Progenitor cell of endocrine pancreas (in vitro differentiated cells): ENCODE measurements at places on chromosomes 12 and 14. TPM values are rescaled to one million over a fixed set of nuclear protein-coding genes. Genes with fewer than 3 reads are reported as not detected.
A peak's percentile ranks its signal among the peaks of the same experiment; 100 is the strongest.

DNA sequence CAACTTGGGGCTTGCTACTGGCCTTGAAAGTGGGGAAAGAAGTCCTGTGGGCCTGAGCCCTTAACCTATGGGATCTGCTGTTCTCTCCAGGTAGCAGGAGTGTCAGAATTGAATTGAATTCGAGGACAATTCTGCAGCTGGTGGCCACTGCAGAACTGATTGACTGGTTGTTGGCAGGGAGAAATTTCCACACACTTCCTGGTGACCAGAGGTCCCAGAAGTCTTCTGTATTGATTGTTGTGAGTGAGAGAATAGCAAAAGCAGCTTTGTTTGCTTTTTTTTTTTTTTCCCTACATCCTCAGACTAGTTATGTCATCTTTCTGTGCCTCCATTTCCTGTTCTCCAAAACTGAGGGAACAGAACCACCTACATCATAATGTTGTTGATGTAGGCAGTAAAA, 64.1 kb downstream of the PRICKLE1 start:
- no peak for DNase-seq
- H3K4me3 ChIP-seq = no peak overlapping the region
- H3K4me1 ChIP-seq = peaks cover 17% of the 10 kb centered on the region
- H3K27ac ChIP-seq = peak overlapping the region; percentile 75
- H3K27me3 ChIP-seq = no peaks in the 10 kb centered on the region
- H3K36me3 ChIP-seq = peaks cover 6% of the 10 kb centered on the region

DNA sequence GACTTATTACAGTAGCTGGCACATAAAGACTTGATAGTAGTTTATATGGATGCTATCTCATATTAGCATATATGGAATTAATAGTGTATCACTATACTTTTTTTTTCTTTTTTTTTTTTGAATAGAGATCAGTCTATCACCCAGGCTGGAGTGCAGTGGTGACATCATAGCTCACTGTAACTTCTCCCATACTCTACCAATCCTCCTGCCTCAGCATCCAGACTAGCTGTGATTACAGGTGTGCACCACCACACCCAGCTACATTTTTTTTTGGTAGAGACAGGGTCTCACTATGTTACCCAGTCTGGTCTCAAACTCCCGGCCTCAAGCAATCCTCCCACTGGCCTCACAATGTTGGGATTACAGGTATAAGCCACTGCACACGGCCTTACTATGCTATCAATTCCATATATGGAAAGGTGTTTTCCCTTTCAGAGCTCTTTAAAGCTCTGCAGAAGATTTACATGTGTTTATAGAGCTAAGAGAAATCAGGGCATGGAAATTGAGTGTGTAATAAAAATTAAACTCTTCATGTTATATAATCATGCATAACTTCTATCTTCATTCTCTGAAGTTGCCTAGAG, 1.8 kb upstream of the TBK1 start:
- H3K27ac ChIP-seq = no peak overlapping the region
- peaks cover 19% of the 10 kb centered on the region for H3K4me1 ChIP-seq
- DNase-seq = no peak
- H3K27me3 ChIP-seq = no peaks in the 10 kb centered on the region
- peak overlapping the region; percentile 45 for H3K4me3 ChIP-seq

GRCh38 chr12:1922985-1923384, 4.5 kb upstream of the CACNA2D4 start:
- no peak overlapping the region for H3K27ac ChIP-seq
- no peaks in the 10 kb centered on the region for H3K36me3 ChIP-seq
- DNase-seq = no peak
- no peak overlapping the region for H3K4me3 ChIP-seq
- H3K27me3 ChIP-seq = peaks cover 6% of the 10 kb centered on the region

GRCh38 chr12:6643569-6644256, 3.5 kb downstream of the ACRBP start:
- H3K4me3 ChIP-seq = no peak overlapping the region
- H3K27me3 ChIP-seq = peaks cover 52% of the 10 kb centered on the region
- peaks cover 5% of the 10 kb centered on the region for H3K4me1 ChIP-seq
- no peak overlapping the region for H3K27ac ChIP-seq
- DNase-seq = no peak
- H3K36me3 ChIP-seq = peaks cover 16% of the 10 kb centered on the region

- H3K36me3 ChIP-seq = no peaks in the 10 kb centered on the region
- no peak for DNase-seq
- peak overlapping the region; percentile 49 for H3K27ac ChIP-seq
- peaks cover 94% of the 10 kb centered on the region for H3K27me3 ChIP-seq
These were observed 873 bp upstream of the GSC start for GRCh38 chr14:94770815-94771157.

DNA sequence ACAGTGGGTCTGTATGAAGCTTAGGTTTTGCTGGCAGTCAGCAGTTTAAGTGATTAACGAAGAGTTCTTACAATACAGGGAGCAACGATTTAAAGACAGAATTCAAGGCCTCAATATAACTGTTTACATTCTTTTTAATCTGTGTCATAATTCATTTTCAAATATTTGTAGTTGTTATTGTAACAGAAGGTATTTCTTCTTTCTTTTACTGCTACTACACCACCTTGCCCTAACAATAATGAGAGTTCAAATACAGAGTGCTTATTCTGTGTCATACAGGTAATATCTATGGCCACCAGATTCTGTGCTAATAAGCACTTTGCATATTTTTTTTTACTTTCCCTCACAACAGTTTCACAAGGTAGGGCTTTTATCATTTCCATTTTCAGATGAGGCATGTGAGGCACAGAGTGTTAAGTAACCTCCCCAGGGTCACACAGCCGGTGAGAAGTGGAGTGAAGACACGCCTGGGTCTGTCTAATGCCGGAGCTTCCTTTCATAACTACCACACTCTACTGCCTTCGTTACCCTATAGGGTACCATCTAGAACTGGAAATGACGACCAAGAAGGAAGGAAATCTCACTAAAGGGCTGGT, 81.9 kb downstream of the PELI2 start:
- H3K4me1 ChIP-seq = peaks cover 4% of the 10 kb centered on the region
- no peak overlapping the region for H3K4me3 ChIP-seq
- no peaks in the 10 kb centered on the region for H3K27me3 ChIP-seq
- DNase-seq = no peak
- H3K36me3 ChIP-seq = no peaks in the 10 kb centered on the region

- no peak overlapping the region for H3K4me3 ChIP-seq
- no peak overlapping the region for H3K27ac ChIP-seq
- H3K36me3 ChIP-seq = peaks cover 7% of the 10 kb centered on the region
- no peaks in the 10 kb centered on the region for H3K27me3 ChIP-seq
- DNase-seq = no peak
These were observed 2.6 kb upstream of the CAPRIN2 start for GRCh38 chr12:30757316-30757715.

GRCh38 chr14:104301731-104302460, 163.5 kb downstream of the KIF26A start:
- peaks cover 29% of the 10 kb centered on the region for H3K27me3 ChIP-seq
- no peaks in the 10 kb centered on the region for H3K36me3 ChIP-seq
- no peak overlapping the region for H3K27ac ChIP-seq
- H3K4me3 ChIP-seq = no peak overlapping the region
- DNase-seq = no peak
- H3K4me1 ChIP-seq = no peaks in the 10 kb centered on the region

DNA sequence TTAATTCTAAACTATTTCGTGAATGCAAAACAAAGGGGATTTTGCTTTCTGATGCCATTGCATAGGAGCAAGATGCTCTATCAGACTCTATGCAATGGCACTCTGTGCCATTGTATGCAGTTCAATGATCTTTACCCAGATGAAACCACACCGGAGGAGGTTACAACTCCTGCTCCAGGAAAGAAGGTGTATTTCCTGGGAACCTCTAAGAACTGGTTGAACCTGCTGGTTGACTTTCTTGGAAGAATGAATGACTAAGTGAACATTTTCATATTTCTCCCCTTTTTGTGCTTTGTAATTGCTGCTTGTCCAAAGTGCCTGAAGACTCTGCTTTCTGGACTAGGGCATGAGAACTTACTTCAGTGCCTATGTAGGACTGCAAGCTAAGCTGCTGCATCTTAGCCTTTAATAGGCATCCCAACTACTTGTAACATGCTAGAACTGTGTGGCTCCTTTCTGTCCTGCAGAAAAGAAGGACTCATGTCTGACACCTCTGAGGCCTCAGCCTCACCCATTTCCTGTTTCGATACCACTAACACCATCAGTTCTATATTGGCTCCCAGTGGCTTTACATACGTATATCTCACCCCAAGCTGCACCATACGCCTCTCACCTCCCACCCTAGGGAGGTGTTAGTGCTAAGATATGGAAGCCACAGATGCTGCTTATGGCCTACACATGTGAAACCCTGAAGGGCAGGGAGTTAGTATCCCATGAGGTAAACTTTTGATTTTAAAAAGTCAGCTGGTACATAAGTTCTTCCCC, 193.5 kb upstream of the CNOT2 start:
- no peaks in the 10 kb centered on the region for H3K27me3 ChIP-seq
- no peak for DNase-seq
- H3K36me3 ChIP-seq = no peaks in the 10 kb centered on the region
- H3K4me3 ChIP-seq = no peak overlapping the region
- H3K27ac ChIP-seq = no peak overlapping the region

DNA sequence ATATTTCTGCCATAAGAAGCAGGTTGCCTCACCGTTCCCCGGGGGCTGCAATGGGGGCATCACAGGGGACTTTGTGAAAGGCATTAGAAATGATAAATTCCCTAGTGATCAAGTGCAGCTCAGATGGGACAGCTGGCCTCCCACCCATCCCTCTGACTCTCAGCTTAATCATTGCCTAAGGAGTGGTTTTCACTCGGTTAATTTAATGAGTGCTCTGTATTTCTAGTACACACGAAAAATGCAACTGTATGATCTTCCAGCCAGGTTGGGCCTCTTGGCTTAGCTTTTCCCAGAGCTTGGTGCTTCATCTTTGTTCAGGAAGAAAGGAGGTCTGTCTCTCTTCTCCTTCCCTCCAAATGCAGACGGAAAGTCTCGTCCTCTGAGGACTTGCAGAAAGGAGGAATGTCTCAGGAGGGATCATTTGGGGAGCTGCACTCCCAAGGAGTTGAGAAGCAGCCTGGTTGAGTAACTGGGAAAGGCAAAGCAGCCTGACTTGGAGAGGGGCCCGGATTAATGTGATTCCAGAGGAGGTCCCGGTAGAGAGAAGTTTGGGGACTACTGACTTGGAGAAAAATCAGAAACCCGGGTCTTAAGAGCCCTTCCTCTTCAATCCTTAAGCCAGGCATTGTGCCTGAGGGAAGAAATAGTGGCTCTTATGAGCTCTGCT, 7.2 kb downstream of the CD9 start:
- H3K4me3 ChIP-seq = no peak overlapping the region
- peaks cover 2% of the 10 kb centered on the region for H3K4me1 ChIP-seq
- H3K27ac ChIP-seq = no peak overlapping the region
- DNase-seq = no peak
- H3K27me3 ChIP-seq = peaks cover 63% of the 10 kb centered on the region
- no peaks in the 10 kb centered on the region for H3K36me3 ChIP-seq

GRCh38 chr12:53231921-53232645, at the start of gene RARG:
Gene RARG (minus strand): TSS chr12:53232209. CDS start chr12:53227545, 4,664 bp downstream.
- H3K4me1 ChIP-seq = peaks cover 17% of the 10 kb centered on the region
- peak within 1 kb of the TSS; percentile 66 for H3K4me3 ChIP-seq
- peaks cover 66% of the 10 kb centered on the region for H3K27me3 ChIP-seq
- no peaks in the 10 kb centered on the region for H3K36me3 ChIP-seq

GRCh38 chr12:92237762-92238523, 92.3 kb upstream of the BTG1 start:
- no peak overlapping the region for H3K27ac ChIP-seq
- no peaks in the 10 kb centered on the region for H3K36me3 ChIP-seq
- no peak for DNase-seq
- H3K4me1 ChIP-seq = peaks cover 2% of the 10 kb centered on the region
- H3K27me3 ChIP-seq = no peaks in the 10 kb centered on the region

DNA sequence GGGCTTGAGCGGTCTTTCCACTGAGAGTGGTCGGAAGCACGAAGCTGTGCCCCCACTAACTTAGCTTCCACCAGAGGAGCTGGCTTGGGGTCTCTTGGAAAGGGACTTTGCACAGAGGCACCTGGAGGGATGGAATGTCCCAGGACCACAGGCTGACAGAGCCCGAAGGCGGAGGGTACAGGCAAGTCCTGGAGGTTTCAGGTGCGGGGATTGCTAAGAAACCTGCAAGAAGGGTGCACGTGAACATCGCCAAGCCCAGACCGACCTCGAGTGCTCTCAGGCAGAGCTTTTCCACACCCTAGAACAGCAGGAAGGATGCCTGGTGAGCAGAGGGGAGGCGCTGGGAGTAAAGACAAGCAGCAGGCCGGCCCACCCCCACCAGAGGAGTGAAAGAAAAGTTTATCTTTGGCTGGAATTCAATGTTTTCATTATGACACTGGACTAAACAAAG, 61.6 kb downstream of the SERPINA3 start:
- no peaks in the 10 kb centered on the region for H3K27me3 ChIP-seq
- H3K36me3 ChIP-seq = no peaks in the 10 kb centered on the region
- DNase-seq = no peak
- no peak overlapping the region for H3K27ac ChIP-seq

EPYC gene
- not detected in 2 replicates for total RNA-seq

NRL gene
- total RNA-seq = 2.3 and 2.8 TPM in 2 replicates

KRT72 gene
- not detected in 2 replicates for total RNA-seq

SIX1 gene
- total RNA-seq = 0.79 and 1.0 TPM in 2 replicates

NFE2 gene
- total RNA-seq = 17.2 and 17.9 TPM in 2 replicates

SLC5A8 gene
- 0.12 TPM in 1 of 2 replicates, not detected in the other for total RNA-seq
